ENCODE measurements at places on chromosomes 4 and X. TPM values are rescaled to one million over a fixed set of nuclear protein-coding genes. Genes with fewer than 3 reads are reported as not detected.

- peak overlapping the region; percentile 78 for H3K27ac ChIP-seq
- peak; percentile 85 for DNase-seq
- no peaks in the 10 kb centered on the region for H3K27me3 ChIP-seq
- H3K4me1 ChIP-seq, result peaks cover 13% of the 10 kb centered on the region
These were observed 1.8 kb downstream of the MAML3 start for GRCh38 chr4:140152013-140152703.

HNRNPDL gene
- 263 TPM for total RNA-seq

ACE2 gene
- not detected for total RNA-seq

- H3K36me3 ChIP-seq, result no peaks in the 10 kb centered on the region
- peaks cover 41% of the 10 kb centered on the region for H3K4me1 ChIP-seq
- H3K27me3 ChIP-seq, result no peaks in the 10 kb centered on the region
- H3K4me3 ChIP-seq, result no peak overlapping the region
- no peak overlapping the region for H3K27ac ChIP-seq
These were observed 179.4 kb downstream of the FBXW7 start for GRCh38 chr4:152356428-152357034.

All from osteocyte (in vitro differentiated cells).